ENCODE measurements at places on chromosomes 5 and 9.

- DNase-seq = no peak
These were observed 19.3 kb upstream of the TEK start for GRCh38 chr9:27089706-27090105.

DNA sequence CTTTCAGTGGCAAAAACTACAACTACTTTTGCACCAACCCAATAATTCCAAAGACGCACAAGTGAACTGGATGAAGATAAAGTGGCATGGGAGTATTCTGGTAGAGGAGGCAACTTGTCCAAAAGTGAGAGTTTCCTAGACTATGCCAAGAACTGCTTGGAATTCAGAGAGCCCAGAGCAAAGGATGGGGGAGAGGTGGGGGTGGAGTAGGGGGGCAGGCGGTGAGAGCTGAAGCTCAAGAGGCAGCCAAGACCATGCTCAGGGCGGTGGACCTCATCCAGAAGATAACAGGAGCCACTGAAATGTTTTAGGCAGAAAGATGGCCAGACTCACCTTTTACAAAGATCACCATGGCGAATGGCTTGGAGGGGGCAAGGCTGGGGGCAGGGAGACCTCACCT is 242.5 kb downstream of the SEC61B start:
- no peak for DNase-seq

- DNase-seq = peak; percentile 88
These were observed 735 bp upstream of the RPL26L1 start for GRCh38 chr5:172958331-172959046.

DNA sequence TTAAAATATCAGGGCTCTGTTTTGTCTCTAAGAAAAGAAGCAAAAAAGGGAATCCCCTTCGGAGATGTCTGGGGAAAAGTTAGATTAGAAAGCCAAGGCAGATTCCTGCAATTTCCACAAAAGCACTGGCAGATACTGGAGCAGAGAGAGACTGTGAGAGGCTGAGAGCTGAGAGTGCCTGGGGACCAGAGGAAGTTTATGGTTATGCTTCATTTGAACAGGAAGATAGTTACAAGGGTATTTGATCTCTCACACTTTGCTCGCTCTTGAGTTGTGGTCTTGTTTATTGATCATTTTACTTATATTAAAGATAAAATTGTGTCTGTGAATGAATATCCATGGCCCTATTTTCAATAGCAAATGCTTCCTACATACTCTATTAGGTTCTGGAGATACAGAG is 32.8 kb upstream of the FAM81B start:
- no peak for DNase-seq

DNA sequence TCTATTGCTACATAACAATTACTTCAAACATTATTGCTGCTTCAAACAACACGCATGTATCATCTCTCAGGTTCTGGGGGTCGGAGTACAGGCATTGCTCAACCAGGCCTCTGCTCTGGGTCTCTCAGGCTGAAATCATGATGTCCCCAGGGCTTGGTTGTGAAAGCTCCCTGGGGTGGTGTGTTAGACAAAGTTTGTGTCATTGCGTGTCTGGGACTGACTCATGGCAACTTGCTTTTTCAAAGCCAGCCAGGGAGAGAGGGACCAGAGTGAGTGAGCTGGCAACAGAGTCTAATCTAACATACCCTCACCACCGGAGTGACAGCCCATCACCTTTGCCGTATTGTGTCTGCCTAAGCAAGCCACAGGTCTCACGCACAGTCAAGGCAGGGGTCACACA is 259.2 kb upstream of the NFIL3 start:
- DNase-seq = no peak

DNA sequence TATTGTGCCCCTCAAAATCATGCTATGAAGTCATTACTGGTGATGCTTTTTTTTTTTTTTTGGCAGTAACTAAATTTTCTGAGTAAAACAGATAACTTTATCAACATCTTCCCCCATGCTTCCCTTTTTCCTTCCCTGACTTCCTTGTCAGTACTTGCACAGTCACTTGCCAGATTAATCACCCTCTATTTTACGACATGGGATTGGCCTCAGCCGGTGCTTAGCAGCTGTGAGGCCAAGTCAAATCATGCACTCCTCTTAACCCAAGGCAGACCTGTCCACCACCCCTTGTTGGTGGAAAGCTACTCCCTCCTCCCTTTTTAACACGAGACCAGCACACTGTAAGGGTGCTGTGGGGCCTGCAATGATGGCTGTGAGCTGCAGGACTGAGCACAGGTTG is 118.0 kb upstream of the OTULINL start:
- no peak for DNase-seq

DNA sequence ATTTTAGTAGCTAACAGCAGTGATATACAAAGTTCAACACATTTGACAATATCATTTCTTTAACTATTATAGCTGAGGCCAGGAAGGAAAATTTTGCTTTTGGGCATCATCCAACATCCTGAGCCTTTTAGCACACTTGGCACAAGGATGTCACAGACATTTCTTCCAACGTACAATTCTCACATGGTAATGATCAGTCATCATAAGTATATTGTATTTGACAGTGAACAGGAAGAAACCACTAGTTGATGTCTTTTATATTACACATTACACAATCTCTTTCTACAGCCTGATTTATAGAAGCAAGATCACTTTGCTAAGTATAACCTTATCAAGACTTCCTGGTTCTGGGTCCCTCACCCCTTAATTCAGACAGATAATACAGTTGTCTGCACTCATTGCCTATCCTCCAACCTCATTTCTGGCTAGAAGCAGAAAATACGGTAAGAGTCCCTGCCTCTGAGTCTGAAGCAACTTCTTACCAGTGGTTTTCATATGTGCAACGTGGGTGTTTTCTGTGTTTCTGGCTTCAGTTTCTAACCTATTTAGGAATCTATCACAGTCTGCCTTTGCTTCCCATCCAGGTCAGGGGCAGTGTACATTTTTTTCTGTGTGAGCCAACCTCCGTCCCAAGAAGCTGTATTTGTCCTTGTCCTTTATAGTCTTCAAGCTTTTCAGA is 167.8 kb downstream of the PAM start:
- DNase-seq = no peak

DNA sequence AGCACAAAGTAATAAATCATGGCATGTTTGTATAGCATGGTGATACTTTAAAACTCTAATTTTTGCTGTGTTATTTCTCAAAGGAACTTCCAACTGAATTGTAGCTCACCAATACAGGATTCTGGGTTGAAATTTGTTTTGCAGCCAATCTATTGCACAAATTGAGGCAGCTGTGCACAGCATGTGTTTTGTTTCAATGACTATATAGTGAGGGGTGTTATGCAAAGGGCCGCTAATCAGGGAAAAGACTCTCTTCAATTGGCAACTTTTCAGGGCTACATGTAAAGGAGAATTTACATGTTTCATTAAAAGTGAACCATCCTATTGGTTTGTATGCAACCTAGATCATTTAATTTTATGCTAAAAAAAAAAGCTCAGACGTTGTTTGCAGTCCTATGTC is 44.6 kb downstream of the PLPPR1 start:
- no peak for DNase-seq

DNA sequence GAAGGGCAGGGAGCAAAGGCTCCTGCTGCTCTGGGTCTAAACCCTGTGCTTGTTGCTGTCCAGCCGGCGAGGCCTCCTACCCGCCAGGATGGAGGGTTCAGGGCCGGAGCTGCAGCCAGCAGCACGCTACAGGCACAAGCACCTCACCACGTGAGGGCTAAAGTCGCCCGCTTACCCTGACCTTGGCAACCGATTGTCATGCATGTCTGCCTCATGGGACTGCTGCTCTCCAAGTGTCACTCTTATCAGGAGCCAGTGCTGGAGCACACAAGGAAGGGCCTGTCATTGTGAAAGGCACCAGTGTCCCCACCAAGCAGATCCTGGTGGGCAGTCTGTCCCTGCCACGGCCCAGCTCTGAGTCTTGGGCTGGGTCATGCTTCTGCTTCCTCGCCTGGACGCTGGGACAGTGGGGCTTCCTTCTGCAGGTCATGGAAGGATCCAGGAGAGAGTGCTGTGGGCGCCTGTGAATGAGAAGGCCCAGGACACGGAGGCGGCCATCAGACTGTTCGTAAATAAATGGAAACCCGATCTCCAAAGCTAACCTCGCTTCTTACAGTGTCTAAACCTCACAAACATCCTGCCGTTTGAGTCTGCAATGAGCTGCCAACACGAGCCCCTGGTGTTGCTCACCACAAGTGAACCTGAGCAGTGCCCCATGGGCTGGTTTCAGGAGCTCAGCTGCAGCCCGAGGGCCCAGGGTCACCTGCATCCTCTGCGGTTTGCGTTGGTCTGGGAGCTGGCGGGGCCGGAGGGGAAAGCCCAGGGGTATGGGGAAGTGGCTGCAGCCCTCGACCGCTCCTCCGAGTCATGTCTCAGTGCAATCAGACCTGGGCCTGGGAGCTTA is 58.2 kb upstream of the RXRA start:
- no peak for DNase-seq

DNA sequence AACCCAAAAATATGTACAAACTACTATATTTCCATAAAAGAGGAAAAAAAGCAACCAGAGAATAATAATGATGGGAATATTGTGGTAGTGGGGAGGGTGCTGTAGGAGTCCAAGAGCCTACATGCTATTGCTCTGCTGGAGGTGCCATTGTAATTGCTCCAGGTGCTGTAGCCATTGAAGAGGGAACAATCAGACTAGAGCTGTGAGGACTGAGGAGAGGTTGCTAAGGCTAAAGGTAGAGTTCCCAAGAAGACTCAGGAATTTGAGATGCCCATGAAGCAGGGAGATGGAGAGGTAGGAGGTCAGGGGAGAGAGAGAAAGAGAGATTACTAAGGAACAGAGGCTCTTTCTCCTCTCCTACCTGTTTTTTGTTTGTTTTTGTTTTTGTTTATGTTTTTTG is 394.0 kb downstream of the DMRTA1 start:
- DNase-seq = no peak

DNA sequence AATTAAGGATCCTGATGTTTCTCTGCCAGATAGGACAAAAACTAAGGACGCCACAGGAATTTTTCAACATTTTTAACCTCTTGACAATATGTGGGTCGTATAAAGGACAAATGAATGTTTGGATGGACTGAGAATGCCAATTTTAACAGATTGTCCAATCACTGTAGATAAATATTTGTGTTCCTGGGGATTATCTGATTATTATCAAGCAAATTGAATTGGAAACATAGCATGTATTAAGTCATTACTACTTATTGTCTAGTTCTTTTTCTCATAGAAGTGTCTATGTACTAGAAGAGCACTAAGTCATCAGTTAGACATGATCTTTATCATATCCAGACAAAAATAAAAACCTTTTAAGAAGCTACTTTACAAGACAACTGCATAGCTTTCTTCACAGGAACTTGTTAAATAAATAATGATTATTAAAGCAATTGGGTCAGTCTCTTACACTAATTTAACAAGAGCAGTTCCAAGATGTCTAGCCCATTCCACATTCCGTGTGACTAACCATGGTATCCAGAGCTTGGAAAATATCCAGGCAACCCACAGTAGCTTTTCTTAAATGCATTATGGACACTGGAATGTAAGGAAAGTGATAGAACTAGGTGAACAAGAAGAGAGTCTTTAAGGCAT is 127.5 kb upstream of the CDKN2B start:
- DNase-seq = no peak

GRCh38 chr9:121354141-121354540 is 15.9 kb downstream of the STOM start:
- DNase-seq = no peak

DNA sequence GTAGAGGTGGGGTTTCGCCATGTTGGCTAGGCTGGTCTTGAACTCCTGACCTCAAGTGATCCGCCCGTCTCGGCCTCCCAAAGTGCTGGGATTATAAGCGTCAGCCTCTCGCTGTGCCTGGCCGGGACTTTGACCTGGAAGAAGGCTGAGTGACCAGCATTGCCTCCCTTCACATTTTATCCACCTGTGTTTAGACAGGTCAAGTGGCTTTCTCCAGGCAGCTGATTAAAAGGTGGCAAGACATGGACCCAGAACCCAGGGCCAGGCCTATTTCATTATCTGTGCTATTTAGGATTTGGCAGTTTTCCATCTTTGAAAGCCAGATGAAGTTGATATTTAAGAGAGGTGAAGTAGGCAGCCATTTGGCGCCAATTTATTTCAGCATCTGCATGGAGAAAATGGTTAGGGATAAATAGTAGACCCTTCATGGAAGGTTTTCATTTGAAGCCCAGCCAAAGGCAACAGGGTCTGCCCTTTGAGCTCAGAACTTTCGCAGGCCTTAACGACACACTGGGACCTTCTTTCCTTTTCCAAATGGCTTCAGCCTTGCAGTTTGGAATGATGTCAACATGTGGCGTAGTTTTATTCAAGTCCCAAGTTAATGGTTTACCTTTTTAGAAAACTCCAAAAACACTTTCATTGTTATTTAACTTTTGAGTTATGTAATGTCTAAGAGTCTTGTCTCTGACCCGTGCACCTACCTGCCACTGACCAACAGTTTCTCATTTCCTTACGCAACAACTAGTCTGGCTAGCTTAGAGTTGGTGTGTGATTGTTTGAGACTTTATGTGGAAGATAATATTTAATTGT is 8.4 kb downstream of the DAPK1 start:
- no peak for DNase-seq

DNA sequence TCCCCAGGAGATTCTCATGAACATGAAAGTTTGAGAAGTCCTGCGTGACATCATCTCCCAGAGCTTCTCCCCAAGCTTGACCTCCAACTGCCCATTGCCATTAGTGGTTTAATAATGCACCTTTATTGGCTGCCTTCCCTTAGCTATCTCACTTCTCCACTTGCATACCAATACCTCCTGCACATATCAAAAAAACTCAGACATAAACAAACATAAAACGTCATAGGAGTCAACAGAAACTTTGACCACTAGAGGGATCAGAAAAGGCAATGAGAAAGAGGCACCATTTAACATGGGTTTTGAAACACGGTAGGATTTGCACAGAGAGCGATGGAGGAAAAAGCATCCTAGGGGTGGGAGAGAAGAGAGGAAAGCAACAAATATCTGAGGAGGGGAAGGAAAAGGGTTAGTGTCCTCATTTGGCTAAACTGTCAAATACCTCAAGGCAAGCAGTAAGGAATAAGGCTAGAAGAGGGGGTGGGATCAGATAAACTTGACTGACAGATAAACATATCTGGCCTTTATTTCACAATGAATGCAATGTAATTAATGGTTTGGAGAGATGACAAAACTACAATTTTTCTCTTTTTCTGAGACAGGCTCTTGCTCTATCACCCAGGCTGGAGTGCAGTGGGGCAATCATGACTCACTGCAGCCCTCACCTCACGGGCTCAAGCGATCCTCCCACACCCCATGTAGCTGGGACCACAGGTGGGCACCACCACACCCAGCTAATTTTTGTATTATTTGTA is 27.0 kb downstream of the GNAQ start:
- no peak for DNase-seq

DNA sequence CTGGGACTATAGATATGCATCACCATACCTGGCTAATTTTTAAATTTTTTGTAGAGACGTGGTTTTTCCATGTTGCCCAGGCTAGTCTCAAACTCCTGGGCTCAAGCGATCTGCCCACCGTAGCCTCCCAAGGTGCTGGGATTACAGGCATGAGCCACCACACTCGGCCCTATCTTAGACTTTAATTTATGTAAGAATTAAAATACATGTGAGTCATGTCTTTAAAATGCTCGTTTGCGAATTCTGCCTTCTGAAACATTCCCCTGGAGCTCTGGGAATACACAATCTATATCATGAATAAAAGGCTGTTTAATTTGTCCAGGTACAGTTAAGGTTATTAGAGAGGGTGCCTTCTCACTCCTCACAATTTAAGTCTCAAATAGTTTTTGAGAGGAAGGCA is 32.8 kb downstream of the RHOBTB3 start:
- no peak for DNase-seq

Data from 8988T (cell line).